Right lung (tissue), 10 donors: ENCODE measurements at places on chromosomes 7 and 10. TPM values are rescaled to one million over a fixed set of nuclear protein-coding genes. Genes with fewer than 3 reads are reported as not detected.

Gene PNLIP
- not detected for polyA plus RNA-seq

Gene FAM107B
- polyA plus RNA-seq = 56.0 TPM

Gene ZNF25
- 16.9 TPM for polyA plus RNA-seq

Gene SEMA3D
- polyA plus RNA-seq = 44.4 TPM

Gene DIP2C
- polyA plus RNA-seq = 17.5 TPM

Gene STN1
- polyA plus RNA-seq = 29.5 TPM

Gene TIAL1
- polyA plus RNA-seq = 225 TPM

Gene CDC14C
- not detected for polyA plus RNA-seq

DNA sequence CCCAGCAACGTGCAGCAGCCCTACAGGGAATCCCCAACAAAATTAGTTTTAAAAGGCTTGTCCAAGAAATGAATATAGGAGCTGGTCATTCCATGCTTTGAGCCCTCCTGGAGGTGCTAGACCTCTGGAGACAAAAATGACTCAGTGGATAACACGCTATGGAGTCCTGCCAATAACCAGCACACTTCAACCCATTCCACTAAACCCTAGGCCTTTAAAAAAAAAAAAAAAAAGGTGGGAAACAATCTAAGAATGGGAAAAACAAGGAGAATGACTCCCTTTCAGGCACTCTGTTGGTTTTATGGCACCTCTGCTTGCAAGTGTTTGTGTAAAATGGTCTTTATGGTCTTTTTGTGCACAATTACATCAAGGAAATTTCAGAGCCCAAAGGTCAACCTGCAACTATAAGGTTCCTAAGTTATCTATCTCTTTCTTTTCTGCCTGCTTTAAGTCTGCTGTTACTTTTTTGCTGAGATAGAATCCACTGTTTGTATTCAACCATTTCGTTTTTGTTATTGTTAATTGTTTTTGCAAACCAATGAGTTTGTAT is 21.3 kb downstream of the AVL9 start:
- no peak for DNase-seq

GRCh38 chr10:130038611-130039109 is 72.0 kb downstream of the C10orf143 start:
- no peak for DNase-seq

DNA sequence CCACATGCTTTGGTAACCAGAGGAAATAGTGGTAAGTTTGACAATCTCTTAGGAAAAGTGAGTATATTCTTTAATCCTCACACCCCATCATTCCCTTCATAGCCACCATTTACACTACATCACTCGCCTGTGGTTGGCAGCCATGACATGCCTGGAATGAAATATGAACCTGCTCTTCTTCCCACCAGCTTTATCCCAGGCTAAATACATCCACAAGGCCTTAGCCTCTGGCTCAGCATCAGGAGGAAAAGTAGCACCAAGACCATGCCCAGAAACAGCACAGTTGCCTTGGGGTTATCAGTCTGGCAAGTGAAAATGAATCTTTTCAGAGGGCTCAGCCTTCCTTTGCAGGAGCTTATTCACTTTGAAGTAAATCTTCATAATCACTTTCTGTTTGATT is 40.3 kb downstream of the SGCE start:
- DNase-seq = no peak

GRCh38 chr7:133054162-133054840 is 27.6 kb downstream of the CHCHD3 start:
- no peak for DNase-seq

DNA sequence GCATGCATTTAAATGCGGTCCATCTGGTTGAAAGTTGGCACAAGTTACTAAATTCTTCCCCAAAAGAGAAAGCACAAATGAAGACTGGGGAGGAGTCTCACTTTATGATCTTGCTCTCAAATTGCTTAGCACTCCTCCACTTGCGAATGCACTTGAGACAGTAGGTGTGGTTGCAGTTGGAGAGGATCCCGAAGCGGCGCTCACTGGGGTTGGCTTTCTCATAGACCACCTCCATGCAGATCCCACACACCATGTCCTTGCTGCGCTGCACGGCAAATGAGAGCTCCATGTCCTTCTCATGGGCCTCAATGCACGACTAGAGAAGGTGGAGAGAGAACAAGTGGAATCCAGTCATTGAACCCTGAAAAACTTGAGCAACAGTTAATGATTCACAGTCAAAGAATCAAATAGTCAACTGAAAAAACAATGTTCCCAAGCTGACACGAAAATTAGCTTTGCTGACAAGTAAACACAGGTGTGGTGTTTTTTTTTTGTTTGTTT is 22.7 kb downstream of the MKRN1 start:
- DNase-seq = no peak

GRCh38 chr7:100545360-100546128 is 6.5 kb downstream of the AGFG2 start:
- DNase-seq = no peak

DNA sequence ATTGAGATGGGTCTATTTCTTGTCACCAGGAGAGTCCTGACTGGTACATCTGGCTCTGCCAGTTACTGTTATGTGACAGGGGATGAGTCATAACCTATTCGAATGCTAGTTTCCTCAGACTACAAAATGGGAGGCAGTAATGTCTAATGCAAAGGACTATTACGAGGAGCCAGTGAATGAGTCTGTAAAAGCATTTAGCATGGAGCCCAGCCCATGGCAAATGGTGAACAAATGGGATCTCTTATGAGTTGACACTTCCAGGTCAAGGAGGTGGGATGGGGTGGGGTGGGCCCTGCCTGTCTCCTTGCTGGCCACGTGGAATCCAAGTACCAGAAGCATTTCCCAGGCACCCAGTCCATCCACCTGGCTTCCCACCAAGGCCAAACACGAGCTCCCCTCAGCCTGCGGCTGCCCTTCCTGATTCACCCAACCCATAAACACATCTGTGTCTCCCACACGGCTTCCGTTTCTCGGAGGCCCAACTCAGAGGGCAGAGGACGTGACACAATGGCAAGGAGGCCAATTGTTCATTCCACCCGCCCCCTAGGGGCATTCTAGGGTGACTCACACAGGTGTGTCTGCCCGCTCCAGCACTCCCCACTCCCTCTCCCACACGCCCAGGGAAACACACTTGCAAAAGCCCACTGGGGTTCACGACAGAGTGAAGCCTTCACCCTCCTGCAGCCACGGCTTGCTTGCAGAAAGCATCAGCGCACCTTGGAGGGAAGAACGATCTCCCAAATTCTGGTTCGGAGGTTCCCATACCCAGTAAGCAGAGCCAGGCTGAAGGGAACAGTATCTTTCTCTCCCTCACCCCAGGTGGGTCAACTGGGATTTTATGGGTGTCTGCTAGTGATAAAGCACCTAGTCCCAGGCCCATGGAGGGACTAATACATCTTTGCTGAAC is 109.8 kb downstream of the SH3PXD2A start:
- DNase-seq = no peak

DNA sequence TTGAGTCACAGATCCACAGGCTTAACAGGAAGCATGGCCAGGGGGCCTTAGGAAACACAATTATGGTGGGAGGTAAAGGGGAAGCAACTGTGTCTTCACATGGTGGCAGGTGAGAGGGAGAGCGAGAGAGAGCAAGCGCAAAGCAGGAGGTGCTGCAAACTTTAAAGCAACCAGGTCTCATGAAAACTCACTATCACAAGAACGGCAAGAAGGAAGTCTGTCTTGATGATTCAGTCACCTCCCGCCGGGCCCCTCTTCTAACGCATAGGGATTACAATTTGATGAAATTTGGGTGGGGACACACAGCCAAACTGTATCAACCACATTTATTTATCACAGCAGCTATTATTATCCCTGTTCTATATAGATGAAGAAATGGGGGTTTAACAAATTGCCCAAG is 201.6 kb downstream of the DPP6 start:
- no peak for DNase-seq

DNA sequence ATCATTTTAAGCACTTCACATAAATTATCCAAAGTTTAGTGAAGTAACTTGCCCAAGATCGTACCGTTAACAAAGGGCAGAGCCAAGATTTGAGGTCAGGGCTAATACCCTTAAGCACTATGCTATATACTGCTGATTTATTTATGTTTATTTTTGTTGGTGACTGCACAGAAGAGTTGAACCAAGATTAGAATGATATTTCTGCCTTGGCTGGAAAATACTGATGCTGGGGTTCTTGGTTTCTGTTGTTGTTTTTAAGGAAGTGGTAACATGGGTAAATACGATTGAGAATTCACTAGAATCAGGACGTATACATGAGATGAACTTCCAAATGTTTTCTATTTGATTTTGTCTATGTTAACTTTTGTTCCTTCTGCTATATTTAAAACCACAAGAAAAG is 9.3 kb downstream of the ADD3 start:
- DNase-seq = no peak

GRCh38 chr7:48158404-48158803 is 12.9 kb upstream of the ABCA13 start:
- no peak for DNase-seq
